ENCODE measurements at places on chromosomes 5 and 9. TPM values are rescaled to one million over a fixed set of nuclear protein-coding genes. Genes with fewer than 3 reads are reported as not detected.

ARID3C gene
- total RNA-seq: 0.26 TPM

DNA sequence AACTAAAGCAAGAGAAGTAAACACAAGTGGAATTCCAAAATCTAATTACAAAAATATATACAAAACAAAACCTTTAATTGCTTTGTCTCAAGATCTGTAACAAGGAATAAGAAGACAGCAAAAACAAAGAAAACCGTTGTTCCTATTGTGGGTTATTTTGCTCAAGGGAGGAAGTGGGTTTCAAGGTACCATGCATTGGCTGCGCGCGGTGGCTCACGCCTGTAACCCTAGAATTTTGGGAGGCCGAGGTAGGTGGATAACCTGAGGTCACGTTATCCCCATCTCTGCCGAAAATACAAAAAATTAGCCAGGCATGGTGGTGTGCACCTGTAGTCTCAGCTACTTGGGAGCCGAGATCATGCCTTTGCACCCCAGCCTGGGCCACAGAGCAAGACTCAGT, 12.1 kb upstream of the IQGAP2 start:
- H3K4me3 ChIP-seq: no peak overlapping the region
- peaks cover 8% of the 10 kb centered on the region for H3K36me3 ChIP-seq
- peak overlapping the region; percentile 66 for H3K27ac ChIP-seq
- DNase-seq: no peak
- H3K4me1 ChIP-seq: peaks cover 47% of the 10 kb centered on the region
- H3K27me3 ChIP-seq: no peaks in the 10 kb centered on the region

GRCh38 chr9:127960410-127961154, 20.2 kb downstream of the EEIG1 start:
- H3K27me3 ChIP-seq: no peaks in the 10 kb centered on the region
- H3K4me1 ChIP-seq: peaks cover 66% of the 10 kb centered on the region
- DNase-seq: no peak
- H3K27ac ChIP-seq: no peak overlapping the region
- H3K4me3 ChIP-seq: no peak overlapping the region

CDKN2A gene
- 34.1 TPM for total RNA-seq

COL15A1 gene
- total RNA-seq: 0.53 TPM

- no peak for DNase-seq
- H3K4me3 ChIP-seq: no peak overlapping the region
- peaks cover 14% of the 10 kb centered on the region for H3K27me3 ChIP-seq
- H3K27ac ChIP-seq: no peak overlapping the region
- no peaks in the 10 kb centered on the region for H3K36me3 ChIP-seq
Observed at GRCh38 chr9:115183436-115183835, 65.5 kb upstream of the TNC start.

PSD2 gene
- total RNA-seq: not detected

Measured in activated CD8-positive, alpha-beta memory T cell treated with anti-CD3 and anti-CD28 coated beads, Interleukin-2, amount 10 ng/mL, durations not matched to agents 7 days and 5 days (primary cell).